ENCODE measurements at places on chromosomes 12 and 14. TPM values are rescaled to one million over a fixed set of nuclear protein-coding genes. Genes with fewer than 3 reads are reported as not detected.

DNA sequence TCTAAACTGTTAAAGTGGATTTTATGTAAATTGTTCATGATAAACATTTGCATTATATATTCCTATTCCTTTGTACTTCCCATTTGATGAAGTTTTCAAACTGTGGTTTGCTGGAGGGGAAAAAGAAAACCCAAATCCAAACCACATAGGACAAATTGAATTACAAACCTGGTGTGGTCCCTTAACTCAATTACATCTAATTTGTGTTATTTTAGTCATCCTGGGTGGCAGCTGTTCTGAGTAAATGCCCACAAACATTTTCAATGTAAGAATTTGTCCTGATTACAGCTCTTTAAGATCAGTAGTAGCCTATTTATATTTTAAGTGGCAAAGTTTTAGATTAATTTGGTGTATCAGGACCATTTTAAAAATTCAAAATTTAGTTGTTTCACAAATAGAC, 153.9 kb downstream of the RAD51B start:
- DNase-seq, result no peak

- no peak for DNase-seq
These were observed 11.7 kb upstream of the NAA30 start for GRCh38 chr14:57378661-57379060.

DNA sequence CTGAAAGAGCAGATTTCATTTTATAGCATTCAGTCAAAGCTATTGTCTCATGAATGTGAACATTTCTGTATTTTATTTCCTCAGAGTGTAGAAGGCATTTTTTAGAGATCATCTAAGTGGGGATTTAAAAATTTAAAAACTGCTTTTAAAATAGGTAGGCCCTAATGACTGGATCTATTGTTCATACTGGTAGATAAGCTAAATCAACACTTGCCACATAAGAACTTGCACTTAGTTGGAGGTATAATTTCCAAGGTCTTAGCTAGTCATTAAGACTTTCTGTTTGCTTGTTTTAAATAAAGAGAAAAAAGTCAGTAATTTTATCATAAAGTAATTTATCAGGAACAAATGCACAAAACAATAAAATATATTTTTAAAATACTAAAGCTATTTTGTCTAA, 75.2 kb upstream of the LMO3 start:
- no peak for DNase-seq

The PUS7L gene
- 3.4 TPM for polyA plus RNA-seq

- no peak for DNase-seq
These were observed 168.2 kb upstream of the GZMB start for GRCh38 chr14:24802236-24802635.
